ENCODE measurements at places on chromosomes 6 and 20.

DNA sequence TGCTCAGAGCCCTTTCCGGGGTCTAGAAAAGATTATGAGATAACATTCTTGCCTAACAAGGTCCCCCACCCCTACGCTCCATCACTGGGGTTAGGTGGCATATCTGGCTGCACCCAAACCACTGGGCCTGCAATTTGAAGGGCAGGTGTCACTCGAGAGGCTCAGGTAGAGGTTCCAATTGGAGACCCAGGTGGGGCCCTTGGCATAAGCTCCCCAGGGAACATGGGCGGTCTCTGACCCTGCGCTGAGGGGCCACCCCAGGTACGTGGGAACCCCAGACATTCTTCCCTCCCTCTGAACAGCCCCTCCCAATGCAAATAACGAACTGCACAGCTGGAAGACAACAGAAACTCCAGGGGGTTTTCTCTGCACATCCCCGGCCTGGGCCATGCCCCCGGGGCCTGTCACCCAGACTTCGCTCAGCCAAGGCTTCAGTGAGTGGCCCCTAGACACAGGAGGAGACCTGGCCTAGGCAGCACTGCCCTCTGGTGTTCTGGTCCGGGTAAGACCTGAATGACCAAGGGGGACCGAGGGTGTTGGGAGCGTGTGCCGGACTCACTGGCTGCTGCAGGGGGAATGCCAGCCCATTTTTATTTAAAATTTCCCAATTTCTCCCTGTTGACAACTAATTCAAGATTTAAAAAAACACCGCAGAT is 47.5 kb downstream of the DSTN start:
- DNase-seq: peak; percentile 53

GRCh38 chr20:61845233-61845671 is 220.4 kb downstream of the TAF4 start:
- DNase-seq: no peak

- DNase-seq: no peak
Observed at GRCh38 chr6:132132924-132133639, 181.9 kb upstream of the CCN2 start.

DNA sequence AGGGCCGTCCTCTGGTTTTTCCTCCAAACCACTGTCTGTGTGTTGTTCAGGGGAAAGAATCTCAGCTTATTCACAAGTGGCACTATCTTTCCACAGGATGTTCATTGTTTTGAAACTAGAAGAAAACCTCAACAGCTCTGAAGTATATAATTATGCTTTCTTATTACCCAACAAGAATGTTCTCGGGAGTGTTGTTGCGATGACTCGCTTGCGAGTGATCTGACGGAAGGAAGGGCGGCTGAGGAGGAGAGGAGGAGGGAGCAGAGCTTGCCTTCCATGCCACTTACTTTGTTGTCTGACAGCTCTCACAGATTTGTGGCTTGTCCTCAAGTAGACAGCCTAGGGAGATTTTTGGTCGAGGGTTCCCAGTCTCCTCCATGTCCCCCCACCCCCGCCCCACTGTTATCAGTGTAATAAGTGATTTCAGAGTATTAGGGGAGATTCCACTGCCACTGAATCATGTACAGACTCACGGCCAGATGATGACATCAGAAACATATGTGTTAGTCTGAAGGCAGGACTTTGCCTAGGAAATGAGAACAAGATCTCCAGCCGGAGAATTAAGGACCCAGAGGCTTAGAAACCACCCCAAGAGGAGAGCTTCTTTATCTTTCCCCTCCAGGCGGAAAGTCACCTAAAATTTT is 80.7 kb upstream of the CCN6 start:
- DNase-seq: peak; percentile 74

GRCh38 chr20:59165396-59165795 is 1.8 kb downstream of the ZNF831 start:
- DNase-seq: no peak

GRCh38 chr20:51204794-51205193 is 181.9 kb upstream of the KCNG1 start:
- no peak for DNase-seq

DNA sequence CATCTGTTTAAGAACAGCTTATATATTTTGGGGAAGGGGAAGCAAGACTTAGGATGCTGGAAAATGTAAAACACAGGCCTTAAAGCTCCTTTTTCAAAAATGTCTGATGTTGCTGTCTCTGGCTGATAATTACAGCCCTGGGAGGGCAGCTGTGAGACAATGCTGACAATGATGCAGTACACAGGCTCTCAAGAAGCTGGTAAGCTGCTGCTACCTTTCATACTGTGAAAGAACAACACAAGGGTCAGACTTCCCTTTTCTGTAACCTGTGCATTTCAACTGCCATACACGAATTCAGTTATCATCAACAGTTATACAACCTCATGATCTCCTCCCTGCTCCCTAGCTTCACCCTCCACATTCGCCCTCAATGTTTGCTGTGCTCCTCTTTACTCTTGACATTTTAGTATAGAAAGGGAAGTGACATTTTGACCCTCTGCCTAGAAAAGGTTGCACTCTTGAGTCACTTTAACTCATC is 25.2 kb downstream of the MAP7 start:
- no peak for DNase-seq

DNA sequence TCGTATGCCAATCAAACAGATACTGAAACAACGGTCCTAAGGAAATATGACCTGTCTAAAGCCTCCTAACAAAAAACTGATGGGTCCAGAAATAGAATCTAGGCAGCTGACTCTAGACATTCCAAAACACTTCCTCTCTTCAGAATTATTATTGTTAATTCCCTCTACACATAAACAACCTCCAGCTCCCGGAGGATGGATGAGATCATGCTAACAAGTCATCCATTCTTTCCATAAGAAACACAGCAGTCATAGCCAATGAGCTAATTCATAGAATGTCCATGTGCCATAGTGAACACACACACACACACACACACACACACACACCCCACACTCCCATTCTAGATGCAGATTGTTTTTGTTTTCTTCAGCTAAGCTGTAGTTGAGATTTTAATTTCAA is 44.3 kb downstream of the HDGFL1 start:
- no peak for DNase-seq

GRCh38 chr20:63137851-63138415 is 78.0 kb downstream of the YTHDF1 start:
- DNase-seq: no peak

DNA sequence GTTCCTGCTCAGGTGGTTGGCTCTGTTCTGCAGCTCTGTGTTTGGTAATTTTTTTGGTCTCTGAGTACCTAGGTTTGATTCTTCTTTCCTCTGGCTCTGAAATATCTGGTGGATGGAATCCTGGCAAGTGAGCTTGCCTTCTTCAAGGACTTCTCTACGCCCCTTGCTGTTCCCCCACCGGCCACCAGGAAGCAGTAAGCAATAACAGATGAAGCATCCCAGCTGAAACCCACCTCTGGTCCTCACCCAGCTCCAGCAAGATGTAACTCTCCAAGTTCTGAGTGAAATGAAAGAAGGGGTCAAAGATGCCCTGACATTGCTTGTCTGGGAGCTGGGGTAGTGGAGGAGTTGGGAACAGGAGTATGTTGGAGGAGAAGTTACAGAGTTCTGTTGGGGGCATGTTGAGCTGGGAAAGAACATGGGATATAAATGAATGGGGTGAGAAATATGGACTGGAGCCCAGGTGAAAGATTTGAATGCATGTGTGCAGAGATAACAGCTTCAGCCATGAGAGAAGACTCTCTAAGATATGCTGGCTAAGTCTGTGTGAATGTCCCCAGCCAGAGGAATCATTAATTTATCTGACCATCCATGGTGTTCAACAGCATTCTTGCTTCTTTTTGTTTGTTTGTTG is 51.3 kb upstream of the GLP1R start:
- DNase-seq: peak; percentile 29

DNA sequence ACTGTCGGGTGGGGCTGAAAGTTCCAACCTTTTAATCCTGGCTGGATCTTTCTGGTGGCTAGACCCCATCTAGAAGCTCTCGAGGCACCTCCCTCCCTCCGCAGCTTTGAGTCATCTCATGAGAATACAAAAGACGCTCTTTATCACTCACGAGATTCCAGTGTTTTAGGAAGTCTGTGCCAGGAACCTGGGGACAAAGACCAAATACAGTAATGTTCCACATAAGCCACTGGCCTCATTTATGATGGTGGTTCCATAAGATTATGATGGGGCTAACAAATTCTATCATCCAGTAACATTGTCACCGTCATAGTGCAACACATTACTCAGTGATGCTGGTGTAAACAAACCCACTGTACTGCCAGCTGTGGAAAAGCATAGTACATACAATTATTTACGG is 48.7 kb downstream of the NCOA7 start:
- DNase-seq: no peak

- DNase-seq: no peak
Observed at GRCh38 chr6:14550822-14551221, 433.2 kb downstream of the CD83 start.

DNA sequence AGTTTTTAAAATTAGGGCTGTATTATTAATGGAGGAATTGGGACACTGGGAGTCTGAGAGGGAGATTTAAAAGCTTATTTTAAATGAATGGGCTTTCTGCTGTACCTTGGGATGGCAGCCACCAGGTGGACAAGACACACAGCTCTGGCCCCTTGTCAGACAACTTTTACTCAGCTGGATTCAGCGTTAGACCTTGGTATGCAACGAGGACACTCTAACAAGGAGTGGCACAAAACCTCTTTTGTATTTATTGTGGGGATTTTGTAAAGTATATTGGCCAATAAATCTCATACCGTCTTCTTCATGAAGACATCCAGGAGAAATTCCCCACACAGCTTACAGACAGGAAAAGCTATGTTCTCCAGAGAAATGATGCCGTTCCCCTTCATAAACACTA is 105.7 kb downstream of the LCA5 start:
- DNase-seq: no peak

DNA sequence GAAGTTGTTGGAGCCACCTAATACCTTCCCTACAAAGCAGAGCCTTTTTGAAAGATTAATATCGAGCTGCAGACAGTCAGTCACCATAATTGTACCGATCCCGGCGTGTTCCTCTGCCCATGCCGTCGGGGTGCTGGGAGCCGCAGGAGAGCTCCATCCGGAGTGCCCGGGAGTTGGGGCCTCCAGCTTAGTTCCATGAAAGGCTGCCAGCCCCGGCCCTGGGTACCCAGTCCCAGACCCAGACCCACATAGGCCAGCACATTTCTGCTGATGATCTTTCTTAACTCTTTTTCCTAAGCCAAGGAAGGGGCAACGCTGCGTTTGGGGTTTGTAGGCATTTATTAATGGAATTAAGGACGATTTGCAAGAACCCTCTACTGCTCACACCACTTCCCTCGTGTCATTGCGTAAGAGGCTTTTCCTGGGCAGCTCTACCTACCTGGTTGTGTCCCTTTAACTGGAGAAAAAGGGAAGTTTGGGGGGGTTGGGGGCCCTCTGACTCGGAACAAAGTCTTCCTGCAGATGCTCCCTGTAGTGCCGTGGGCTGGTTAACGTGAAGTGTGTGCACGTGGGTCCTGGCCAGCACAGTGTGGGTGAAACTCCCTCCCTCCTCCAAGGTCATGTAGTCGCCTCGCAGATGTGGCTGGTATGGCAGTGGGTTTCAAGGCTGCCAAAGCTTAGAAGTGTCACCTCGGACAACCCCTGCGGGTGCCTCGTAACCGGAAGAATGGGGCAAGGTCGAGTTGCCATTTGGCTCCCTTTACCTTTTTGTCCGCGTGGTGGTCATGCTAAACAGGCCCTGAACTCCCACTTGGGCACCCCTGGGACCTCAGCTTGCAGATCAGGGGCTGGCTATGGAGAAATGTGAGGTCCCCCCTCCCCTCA is 54.3 kb upstream of the APCDD1L start:
- DNase-seq: no peak

- DNase-seq: no peak
Observed at GRCh38 chr6:137492289-137493217, 1.6 kb downstream of the OLIG3 start.

DNA sequence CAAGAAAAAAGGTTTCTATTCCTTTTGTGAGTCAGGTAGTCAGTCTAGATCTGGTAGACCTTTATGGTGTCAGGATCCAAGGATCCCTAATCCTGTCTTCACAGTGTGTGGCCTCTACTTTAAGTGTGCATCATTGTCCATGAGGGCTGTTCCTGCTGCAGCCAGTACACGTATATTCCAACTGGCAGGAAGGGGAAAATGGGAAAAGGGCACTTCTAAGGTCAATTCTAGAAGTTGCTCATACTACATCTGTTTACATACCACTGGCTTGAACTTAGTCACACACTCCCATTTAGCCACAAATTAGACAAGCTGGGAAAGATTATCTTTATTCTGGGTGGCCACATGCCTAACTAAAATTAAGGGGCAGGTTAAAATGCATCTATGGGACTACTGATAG is 9.7 kb upstream of the MMS22L start:
- DNase-seq: no peak

GRCh38 chr20:1819311-1820137 is 75.7 kb upstream of the SIRPA start:
- no peak for DNase-seq

DNA sequence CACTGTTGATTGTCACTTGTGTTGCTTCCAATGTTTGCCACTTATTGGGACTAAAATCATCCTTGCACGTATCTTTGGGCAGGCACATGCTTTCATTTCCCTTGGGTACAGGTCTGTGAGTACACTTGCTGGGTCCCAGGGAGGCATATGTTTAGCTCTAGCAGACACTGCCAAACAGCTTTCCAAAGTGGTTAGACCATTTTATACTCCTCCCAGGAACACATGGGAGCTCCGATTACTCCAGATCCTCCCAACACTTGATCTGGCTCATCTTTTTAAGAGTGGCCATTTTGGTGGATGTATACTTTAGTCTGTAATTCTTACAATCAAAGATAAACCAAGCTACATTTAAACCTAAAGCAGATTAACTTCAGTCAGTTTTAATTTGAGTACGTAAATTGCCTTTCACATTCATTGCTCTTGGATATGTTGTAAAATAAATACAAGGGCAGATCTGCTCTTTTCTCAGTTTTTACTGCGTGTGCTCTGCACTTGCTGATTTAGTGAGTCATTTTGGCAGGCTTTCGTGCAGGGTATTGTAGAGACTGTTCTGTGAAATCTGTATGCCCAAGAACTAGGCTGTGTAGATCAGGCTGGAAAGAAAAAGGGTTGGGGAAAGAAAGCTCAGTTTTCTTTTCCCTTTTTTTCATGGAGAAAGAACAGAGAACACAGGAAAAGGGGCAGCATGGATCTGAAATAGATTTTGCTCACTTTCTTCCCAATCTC is 19.5 kb downstream of the SLC22A1 start:
- DNase-seq: no peak

DNA sequence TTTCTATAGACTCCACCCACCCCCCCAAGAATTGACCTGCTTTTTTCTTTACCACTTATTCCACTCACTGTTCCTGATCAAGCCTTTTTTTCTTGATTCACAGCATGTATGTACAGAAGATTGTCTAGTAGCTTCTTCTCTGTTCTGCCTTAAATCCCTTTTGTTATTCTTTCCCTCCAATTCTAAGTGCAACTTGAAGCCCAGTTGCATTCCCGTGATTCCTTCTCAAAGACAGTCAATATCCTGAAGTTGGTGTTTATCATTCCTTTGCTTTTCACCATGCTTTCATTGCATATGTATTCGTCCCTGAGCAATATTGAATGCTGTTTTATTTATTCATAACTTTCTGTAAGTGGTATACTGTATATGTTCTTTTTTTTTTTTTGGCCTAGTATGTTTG is 21.0 kb downstream of the XRN2 start:
- DNase-seq: no peak

GRCh38 chr6:109292983-109293586 is 89.2 kb downstream of the CD164 start:
- no peak for DNase-seq

All from activated CD4-positive, alpha-beta T cell treated with anti-CD3 and anti-CD28 coated beads, Interleukin-10, Interleukin-2, amounts not matched to agents 100 ng/mL and 50 ng/mL, durations not matched to agents 16 hours and 8 hours (primary cell).